ENCODE measurements at places on chromosomes 16 and 17.

- DNase-seq, result no peak
These were observed 64.6 kb downstream of the NKD1 start for GRCh38 chr16:50612849-50613198.

GRCh38 chr17:12591021-12591735 is 74.5 kb upstream of the MYOCD start:
- DNase-seq, result no peak

DNA sequence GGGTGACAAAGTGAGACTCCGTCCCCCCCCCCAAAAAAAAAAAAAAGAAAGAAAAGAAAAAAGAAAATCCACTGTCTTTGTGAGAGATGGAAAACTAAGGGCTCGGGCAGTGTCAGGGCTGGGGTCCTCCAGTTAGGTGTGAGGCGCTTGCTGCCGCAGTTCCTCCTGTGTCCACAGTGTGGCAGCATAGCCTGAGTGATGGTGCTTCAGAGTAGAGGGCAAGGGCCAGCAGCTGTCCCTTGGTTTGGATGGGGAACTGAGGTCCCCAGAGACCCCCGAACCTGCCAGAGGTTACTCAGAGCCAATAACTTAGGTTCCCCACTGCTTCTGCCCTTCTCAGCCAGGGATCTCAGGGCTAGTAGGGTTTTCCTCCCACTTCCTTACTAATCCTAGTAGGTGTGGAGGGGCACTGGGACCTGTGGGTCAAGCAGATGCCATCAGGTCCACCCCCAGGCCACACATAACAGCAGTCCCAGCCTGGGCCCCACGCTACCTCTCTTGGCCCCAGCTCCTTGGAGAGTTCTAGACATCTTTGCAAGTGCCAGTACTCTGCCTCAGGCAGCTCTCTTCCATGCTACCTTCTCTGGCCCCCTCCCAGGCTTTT is 7.9 kb upstream of the LLGL1 start:
- DNase-seq, result peak; percentile 68

DNA sequence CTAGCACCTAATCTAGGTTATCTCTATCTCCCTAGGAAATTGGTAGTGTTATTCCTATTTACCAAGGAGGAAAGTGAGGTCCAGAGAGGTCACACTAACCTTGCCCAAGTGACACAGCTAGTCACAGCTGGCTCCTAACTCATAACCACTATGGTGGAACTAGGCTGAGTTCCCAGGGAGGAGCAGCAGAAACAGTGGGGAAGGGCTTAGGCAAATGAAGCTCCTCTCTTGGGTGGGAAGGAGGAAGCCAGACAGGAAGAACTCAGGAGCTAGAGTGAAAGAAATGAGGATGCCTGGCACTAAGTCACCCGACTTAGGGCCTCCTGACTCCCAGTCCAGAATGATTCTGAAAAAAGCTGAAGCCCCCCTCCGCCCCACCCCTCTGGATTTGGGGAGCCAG is 34.5 kb downstream of the PSME3IP1 start:
- no peak for DNase-seq

DNA sequence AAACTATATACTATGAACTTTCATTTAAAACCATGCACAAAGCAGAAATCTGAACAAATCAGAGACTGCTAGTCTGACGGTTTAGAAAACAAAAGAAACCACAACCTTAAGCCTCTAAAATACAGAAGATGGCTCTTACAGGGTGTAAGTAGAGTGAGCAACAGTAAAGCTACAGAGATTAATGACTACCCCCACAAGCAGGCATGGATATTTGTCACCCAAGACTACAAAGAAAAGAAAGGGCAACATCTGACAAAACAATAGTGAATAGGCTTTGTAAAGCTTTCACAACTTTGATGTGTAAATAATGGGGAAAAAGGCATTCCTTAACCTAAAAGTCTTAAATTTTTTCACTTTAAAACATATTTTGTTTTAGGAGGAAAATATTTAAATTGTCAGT is 75.0 kb downstream of the SPAG9 start:
- peak; percentile 74 for DNase-seq

GRCh38 chr17:3828151-3828851 is 17.7 kb downstream of the NCBP3 start:
- DNase-seq, result no peak

DNA sequence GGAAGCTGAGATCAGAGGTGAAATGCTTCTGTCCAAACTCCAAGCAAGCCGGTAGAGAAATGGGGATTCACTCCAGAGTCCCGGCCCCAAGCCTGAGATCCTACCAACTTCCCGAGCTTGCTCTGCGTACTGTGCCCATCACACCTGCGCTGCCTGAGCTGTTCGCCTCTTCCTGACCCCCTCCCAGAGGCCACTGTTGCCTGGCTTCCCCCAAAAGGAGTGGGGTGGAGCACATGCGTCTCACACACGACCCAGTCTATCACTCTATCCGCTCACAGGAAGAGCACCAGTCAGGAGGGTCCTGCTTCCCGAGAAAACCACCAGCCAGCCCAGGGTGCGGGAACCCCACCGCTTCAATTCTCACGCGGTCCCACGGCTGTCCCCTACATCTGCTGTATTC is 13.5 kb upstream of the C16orf95 start:
- no peak for DNase-seq

DNA sequence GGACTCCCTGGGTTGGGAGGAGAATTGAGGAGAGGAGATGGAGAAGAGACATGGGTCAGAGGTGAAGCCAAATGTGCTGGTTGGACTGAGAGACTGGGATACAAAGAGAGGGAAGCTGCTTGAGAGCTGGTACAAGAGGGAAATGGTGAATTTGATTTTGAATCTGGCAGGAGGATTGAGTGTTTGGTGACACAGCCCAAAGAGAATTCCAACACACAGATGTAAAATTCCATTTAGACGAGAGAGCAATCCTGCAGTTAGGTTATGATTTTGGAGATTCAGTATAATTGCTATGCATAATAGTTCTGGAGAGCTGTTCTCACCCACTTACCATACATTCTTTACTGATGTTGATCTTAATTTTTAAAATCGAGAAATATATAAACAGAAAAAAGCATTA is 57.7 kb downstream of the HSD17B2 start:
- no peak for DNase-seq

DNA sequence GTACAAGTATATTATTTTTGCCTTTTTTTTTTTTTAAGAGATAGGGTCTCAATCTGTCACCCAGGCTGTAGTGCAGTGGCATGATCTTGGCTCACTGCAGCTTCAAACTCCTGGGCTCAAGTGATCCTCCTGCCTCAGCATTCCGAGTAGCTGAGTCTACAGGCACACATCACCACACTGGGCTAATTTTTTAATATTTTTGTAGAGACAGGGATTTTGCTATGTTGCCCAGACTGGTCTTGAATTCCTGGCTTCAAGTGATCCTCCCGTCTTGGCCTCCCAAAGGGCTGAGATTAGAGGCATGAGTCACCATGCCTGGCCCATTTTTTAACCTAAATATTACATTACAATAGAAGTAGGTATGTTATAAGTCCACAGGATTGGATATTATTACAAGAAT is 3.2 kb downstream of the TERB1 start:
- no peak for DNase-seq

- DNase-seq, result no peak
These were observed 814 bp upstream of the CDH3 start for GRCh38 chr16:68644296-68644695.

GRCh38 chr17:17088541-17089525 is 46.6 kb downstream of the MPRIP start:
- no peak for DNase-seq

DNA sequence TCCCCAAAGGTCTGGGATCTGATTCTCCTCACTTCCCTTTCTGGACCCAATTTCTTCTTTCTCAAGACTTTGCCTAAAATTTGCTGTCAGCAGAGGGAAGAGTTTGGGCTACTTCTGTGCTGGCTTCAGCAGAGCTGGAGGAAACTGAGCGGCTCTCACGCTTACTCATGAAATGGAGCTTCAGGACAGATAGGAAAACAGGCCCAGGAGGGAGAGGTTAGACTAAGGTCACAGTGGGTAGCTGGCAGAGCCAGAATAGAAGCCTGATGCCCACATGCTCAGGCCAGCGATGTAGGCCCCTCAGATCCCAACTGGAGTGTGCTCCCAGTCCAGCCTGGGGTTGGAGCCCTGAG is 593 bp downstream of the SLC38A7 start:
- DNase-seq, result no peak

DNA sequence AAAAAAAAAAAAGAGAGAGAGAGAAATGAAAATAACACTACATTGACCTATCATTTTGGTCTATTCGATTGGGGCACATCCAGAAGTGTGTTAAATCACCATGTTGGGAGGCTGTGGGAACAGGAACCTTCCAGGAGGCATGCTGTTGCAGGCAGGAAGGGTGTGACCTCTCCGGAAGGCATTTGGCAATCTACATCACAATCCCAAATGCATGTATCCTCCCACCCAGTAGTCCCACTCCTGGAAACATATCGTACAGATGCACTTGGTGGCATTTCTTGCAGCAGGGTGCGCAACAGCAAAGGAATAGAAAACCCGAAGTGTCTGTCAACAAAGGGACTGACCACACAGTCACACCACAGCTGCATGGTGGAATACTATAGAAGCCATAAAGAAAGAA is 7.9 kb downstream of the PLLP start:
- no peak for DNase-seq

GRCh38 chr16:86962913-86963312 is 354.3 kb downstream of the C16orf95 start:
- DNase-seq, result no peak

DNA sequence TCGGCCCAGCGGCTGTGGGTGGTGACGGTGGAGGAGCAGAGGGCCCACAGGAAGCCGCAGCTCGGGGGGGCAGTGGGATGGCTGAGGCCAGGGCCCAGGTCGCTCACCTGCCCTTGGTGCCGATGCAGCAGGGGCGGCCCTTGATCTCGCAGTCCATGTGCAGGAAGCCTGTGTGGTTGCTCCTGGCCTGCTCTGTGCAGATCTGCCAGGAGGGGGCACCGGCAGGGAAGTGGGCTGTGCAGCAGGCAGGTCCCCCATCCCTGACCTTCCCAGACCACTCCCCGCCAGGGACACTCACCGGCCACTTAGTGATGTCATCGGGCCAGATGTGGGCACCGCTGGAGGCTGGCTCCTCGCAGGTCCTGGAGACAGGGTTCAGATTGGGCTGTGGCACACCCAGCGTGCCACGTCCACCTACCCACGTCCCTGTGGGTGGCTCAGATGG is 6.2 kb downstream of the AANAT start:
- DNase-seq, result no peak

- DNase-seq, result no peak
These were observed 7.7 kb downstream of the PYCARD start for GRCh38 chr16:31194898-31195297.

- no peak for DNase-seq
These were observed 388.0 kb upstream of the CA10 start for GRCh38 chr17:52546493-52546892.

GRCh38 chr16:57233944-57234706 is 10.9 kb upstream of the ARL2BP start:
- DNase-seq, result no peak

DNA sequence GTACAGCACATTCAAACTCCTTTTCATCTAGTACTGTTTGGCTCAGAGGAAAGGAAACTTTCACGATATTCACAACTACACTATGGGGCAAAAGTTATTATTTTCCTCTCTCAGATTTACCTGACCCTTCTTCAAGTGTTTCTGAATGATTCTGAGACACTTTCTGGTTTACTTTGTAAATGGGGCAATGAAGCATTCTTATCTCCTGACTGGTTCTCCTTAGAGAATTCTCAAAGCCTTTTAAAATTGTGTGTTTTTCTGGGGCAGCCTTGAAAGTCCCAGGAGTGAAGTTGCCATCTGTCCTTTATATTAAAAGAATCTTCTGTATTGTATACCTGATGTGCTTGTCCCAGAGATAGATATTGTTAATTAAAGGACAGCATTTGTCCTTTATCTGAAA is 264.9 kb downstream of the FTO start:
- no peak for DNase-seq

DNA sequence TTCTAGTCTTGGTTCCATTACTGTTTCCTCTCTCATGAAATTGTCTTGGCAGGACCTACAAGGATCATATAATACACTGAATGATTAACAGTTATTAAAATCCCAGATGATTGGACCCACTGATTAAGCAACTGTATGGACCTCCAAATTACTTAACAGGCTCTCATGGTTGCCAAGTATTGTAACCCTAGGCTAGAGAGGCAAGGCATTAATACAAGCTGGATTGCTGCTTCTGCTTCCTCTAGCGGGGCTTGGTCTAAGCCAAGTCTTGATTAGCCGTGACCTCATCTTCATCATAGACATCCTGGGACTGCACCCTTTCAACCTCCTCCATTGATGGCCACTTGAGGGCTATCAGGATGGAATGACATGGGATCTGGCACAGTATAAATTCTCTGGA is 46.9 kb downstream of the SYCE1L start:
- DNase-seq, result no peak

- DNase-seq, result no peak
These were observed 58.9 kb upstream of the LRRC37A3 start for GRCh38 chr17:64978138-64978537.

DNA sequence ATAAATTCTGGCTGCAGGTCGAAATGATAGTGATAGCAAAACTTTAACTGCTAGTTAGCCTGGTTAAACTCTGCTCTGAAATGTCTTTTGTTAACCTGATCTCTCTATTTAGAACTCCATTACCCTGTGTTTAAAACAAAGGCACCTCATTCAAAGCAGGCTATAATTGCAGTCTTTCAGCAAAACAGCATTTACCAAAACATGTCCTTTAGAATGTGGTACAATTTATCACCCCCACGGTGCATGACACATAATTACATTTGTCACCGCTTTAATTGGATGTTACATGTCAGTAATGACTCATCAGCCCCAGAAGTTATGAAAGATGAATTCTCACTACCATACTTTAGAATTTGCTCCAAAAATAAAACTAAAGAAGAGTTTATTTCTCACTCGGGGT is 295.4 kb downstream of the TOX3 start:
- DNase-seq, result no peak

DNA sequence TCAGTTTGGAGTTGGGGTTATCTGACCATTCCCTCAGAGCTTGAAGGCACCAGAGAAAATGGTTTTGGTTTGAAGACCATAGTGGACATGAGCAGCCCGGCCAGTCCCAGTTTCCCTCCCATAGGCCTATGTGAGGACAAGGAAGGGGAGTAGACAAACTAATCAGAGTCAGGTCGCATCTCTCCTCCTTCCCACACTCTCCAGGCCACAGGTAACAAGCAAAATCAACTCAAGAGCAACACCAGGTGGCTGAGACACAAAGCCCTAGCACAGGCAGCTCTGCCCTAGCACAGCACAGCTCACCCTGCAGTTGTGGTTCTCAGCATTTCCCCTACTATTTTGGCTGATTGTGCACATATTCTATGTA is 7.2 kb downstream of the SUPT4H1 start:
- no peak for DNase-seq

- DNase-seq, result no peak
These were observed 59.7 kb downstream of the B9D1 start for GRCh38 chr17:19302791-19303331.

GRCh38 chr17:81251094-81251708 is 12.1 kb downstream of the NDUFAF8 start:
- no peak for DNase-seq

DNA sequence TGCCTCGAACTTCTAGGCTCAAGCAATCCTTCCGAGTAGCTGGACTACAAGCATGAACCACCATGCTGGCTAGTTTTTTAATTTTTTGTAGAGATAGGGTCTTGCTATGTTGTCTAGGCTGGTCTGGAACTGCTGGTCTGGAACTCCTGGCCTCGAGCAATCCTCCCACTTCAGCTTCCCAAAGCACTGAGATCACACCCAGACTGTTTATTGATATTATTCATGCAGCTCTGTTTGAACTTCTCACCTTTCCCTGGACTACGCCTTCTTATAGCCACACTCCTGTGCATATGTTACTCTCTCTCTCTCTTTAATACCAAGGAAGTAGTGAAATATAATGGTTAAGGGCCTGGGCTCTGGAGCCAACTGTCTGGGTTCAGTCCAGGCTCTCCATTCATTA is 4.6 kb downstream of the COG7 start:
- no peak for DNase-seq
